ENCODE measurements at places on chromosomes 16 and 17.

DNA sequence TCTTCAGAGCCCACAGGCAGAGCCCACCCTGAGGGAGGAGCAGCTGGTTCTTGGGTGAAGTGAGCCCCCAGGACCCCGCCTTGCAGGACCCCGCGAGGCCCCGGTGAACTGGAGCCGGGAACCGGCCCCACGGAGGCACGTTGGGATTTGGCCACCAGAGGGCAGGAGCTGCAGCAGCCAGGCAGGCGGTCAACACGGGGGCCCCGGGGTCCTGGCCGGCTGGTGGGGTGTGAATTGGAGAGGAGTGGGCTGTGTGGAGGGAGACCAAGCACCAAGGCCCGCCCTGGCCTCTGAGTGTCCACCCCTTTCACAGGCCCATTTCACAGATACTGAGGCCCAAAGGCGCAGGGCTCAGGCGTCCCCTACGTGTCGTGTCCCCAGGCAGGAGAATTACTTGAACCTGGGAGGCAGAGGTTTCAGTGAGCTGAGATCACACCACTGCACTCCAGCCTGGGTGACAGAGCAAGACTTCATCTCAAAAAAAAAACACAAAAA is 2.2 kb downstream of the DPEP1 start:
- no peak for DNase-seq

DNA sequence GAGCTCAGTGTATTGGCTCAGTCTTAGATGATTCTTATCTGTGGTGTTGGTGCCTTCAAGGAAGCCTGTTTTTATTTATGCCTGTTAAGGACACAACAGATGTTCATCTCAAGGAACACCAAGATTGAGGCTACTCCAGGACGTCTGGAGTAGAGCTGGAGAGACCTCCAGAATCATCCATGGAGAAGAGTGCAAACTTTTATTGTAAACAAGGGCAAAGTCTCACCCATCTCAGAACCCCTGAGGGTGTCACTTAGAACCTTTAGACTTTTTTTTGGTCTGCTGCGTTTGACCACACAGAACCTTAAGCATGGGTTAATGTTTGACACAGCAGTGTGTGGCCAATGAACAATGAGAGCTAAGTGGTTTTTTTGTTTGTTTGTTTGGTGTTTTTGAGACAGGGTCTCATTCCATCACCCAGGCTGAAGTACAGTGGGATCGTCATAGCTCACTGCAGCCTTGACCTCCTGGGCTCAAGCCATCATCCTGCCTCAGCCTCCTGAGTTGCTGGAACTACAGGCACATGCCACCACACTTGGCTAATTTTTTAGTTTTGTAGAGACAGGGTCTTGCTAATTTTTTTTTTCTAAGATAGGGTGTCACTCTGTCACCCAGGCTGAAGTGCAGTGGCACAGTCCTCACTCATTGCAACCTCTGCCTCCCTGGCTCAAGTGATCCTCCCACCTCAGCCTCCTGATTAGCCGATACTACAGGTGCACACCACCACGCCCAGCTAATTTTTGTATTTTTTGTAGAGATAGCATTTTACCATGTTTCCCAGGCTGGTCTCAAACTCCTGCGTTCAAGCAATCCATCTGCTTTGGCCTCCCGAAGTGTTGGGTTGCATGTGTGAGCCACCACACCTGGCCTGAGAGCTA is 16.3 kb downstream of the SLC47A1 start:
- DNase-seq: no peak

DNA sequence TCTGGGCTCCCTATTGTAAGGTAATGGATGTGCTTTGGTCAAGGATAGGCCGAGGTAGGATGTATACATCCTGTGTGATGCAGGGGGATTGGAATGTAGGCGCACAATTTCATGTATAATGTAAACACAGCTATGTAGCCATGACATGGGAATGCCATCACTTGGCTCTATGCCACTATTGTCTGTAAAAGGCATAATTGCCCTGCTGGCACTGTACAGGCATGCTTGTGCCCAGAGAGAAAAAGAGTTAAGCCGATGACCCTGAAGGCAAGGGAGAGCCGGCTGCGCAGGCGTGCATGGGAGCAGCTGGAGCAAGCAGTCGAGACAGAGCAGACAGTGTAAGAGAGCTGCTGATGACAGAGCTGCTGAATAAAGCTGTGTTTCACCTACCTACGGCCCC is 212.5 kb upstream of the CPHXL start:
- no peak for DNase-seq

- peak; percentile 24 for DNase-seq
Observed at GRCh38 chr17:56973520-56973919, 4.4 kb upstream of the SCPEP1 start.

DNA sequence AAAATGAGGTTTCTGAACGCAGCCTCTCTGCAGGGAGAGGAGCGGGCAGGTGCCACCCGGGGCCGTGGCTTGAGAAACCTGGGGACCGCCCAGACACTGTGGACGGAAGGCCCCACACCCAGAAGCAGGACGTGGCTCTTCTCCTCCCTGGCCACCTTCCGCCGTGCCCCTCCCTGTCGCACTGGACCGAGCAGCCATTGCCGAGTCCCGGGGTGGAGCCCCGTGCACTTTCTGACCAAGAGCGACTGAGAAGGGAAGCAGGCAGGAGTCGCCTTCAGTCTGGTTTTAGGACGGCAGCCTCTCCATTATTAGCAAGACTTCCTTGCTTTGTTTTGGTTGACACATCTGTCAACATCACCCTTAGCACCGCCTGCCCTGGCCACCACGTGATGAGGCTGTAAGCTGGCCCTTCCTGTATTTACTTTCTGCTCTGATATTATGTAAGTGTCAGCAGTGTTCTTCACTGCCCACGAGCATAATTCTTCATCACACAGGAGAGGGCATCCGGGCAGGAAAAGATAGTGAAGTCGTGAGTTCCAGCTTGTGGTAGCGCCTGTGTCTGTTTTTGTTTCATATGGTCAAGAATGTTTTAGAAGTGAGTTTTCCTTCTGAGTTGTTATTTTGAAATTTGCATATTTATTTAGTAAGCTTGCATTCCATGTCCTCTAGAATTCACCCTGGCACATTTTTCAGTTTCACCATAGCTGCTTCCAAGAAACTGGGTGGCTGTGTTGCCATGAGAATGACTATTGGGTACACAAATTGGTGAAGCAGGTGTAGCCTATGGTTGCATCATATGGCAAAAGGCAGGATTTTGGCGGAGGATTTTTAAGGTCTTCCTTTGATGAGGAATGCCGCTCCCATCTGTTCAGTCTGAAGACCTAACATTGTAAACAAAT is 1.0 kb downstream of the HERPUD1 start:
- peak; percentile 36 for DNase-seq

GRCh38 chr17:2912754-2913153 is 116.5 kb downstream of the RAP1GAP2 start:
- no peak for DNase-seq

DNA sequence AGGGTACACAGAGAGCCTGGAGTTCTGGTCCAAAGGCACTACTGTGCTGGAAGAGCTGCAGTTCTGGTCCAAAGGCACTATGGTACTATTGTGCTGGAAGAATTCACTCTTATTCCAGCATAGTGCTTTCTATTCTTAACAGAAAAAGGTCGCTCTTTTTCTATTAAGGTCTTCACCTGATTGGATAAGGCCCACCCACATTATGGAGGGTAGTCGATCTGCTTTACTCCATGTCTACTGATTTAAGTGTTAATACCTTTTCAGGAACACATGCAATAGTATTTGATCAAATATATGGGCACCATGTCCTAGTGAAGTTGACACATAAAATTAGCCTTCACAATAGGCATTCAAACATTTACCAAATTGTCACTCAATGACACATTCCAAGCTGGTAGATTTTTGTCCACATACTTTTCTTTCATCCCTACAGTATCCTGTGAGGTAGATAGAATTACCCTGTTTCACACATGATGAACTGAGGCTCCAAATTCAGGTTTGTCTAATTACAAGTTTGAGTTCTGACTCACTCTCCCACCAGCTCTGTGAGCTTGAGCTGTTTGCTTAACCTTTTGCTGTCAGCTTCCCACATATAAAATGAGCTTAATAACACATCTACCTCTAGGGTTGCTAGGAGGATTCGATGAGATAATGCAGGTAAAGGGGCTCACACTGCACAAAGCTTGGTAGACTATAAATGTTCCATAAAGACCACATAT is 129.9 kb downstream of the AIPL1 start:
- DNase-seq: no peak

- no peak for DNase-seq
Observed at GRCh38 chr17:70158180-70158579, 11.2 kb upstream of the KCNJ2 start.

DNA sequence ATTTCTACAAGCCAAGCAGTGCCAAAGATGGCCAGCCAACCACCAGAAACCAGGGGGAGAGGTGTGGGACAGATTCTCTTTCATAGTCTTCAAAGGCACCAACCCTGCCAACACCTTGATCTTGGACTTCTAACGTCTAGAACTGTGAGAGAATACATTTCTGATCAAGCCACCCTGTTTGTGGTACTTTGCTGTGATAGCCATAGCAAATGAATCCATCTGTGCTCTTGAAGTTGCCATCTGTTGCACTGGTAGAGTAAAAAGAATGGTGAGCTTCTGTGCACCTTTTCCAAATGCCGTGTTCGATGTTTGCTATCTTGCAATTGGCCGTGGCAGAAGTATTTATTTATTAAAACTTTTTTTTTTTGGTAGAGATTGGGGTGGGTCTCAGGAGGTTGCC is 16.7 kb upstream of the ADGRG1 start:
- DNase-seq: no peak

- DNase-seq: no peak
Observed at GRCh38 chr17:82384730-82385481, 13.3 kb downstream of the UTS2R start.

DNA sequence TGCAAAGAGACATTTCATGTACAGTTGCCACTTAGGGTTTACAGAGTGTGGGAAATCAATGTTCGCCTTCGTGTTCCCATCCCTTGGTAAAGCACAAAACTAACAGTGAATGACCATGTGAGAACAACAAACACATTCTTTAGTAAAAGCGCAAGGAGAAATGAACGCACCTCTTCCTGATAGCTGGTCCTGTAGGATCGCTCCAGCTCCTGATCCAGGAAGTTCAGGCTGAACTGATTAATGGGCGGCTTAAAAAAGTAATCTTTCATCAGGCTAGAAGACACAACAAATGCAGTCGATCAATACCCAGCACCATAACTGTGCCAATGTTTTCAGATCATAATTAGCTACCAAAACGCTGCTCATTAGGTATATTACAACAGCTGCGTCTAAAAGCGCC is 108.3 kb upstream of the CREBBP start:
- no peak for DNase-seq

GRCh38 chr16:29645694-29646187 is 17.3 kb upstream of the SPN start:
- DNase-seq: peak; percentile 81

DNA sequence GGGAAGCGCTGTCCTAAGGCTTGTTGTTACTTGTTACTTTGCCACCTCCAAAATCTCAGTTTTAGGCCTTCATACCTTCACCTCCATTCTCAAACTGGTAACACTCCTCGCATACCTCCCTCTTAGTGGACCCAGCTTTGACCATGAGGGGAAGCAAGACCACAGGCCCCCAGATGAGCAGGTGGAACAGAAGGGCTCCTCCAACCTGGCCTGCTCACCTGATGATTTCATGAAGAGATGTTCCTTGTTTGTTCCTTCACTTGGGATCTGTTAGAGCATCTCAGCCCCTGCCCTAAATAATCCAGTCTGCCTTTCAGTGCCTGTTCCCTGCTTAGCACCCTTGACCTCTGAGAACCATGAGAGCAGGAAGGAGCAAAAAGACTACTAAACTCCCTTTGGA is 28.7 kb downstream of the DHX38 start:
- no peak for DNase-seq

- DNase-seq: no peak
Observed at GRCh38 chr16:26396511-26397235, 670.1 kb upstream of the C16orf82 start.

DNA sequence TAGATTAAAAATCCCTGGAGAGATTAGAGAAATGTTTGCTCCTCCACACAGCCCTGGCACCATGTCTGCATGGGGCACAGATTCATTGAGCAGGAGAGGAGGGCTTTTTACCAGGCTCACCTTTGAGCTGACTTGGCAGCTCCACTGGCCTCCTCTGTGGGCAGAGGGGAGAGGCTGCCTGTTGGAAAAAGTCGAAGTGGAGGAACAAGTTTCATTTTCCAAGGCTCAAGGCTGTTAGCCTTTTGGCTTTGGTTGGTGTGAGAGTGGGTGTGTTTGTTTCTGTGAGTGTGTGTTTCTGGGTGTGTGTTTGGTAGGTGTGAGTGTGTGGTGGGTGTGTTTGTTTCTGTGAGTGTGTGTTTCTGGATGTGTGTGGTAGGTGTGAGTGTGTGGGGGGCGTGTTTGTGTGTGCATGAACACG is 5.6 kb downstream of the TMEM238L start:
- DNase-seq: no peak

GRCh38 chr16:24761526-24761925 is 32.1 kb downstream of the TNRC6A start:
- DNase-seq: no peak

- no peak for DNase-seq
Observed at GRCh38 chr16:62752854-62753253, 716.6 kb upstream of the CDH8 start.

GRCh38 chr17:6936370-6937028 is 59.4 kb upstream of the ALOX12 start:
- DNase-seq: no peak

GRCh38 chr16:84245956-84246678 is 6.3 kb upstream of the KCNG4 start:
- peak; percentile 46 for DNase-seq

GRCh38 chr17:81638683-81639082 is 1.7 kb downstream of the TSPAN10 start:
- DNase-seq: no peak

- no peak for DNase-seq
Observed at GRCh38 chr17:9223531-9223930, 202.2 kb downstream of the NTN1 start.

GRCh38 chr17:73940511-73940910 is 263.0 kb upstream of the RPL38 start:
- DNase-seq: no peak

- no peak for DNase-seq
Observed at GRCh38 chr16:35749253-35750141, 2290.1 kb downstream of the TP53TG3F start.

GRCh38 chr17:49466436-49466835 is 28.7 kb upstream of the NGFR start:
- DNase-seq: no peak

- DNase-seq: no peak
Observed at GRCh38 chr16:78742501-78743283, 643.2 kb downstream of the WWOX start.

- DNase-seq: no peak
Observed at GRCh38 chr16:59635674-59636073, 901.6 kb upstream of the GOT2 start.

- no peak for DNase-seq
Observed at GRCh38 chr17:57550668-57551315, 194.3 kb downstream of the CCDC182 start.

GRCh38 chr17:31269578-31269983 is 27.5 kb downstream of the OMG start:
- no peak for DNase-seq

- no peak for DNase-seq
Observed at GRCh38 chr16:89037261-89038152, 56.1 kb upstream of the ACSF3 start.

GRCh38 chr17:77785312-77785905 is 173.1 kb upstream of the TNRC6C start:
- DNase-seq: no peak

GRCh38 chr16:1101573-1102332 is 5.7 kb upstream of the C1QTNF8 start:
- DNase-seq: no peak
